ENCODE measurements at places on chromosomes 1 and 21.
A peak's percentile ranks its signal among the peaks of the same experiment; 100 is the strongest.

GRCh38 chr1:199460933-199461332 is 566.6 kb upstream of the NR5A2 start:
- peak; percentile 22 for DNase-seq

DNA sequence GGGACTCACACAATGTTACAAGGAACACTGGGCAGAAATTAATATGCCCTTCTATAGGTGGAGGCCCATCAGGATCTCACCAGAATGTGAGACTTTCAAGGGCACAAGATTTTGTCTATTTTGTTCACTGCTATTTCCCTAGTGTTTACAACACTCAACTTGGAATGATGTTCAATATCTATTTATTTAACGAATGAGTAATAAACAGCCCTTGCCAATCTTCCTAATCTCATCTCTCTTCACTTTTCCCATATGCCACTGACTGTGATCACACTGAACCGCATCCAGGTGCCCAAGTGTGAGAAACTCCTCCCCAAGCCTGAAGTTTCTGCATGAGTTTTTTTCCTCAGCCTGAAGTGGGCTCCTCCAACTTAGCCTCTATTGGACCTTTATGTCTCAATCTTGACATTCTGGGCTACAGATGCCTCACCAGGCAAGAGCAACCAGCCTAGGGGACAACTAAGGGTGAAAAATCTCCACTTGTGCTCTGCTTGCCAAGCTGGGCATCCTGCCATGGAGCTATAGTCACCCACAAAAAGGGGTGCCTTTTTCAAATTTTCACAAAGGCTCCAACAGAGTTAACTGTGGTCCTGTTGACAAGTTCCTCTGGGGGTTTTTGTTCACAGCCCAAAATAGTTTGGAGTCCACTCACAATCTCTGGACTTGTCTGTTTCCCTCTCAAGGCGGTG is 105.6 kb downstream of the PLPP3 start:
- no peak for DNase-seq

- peak; percentile 84 for DNase-seq
Observed at GRCh38 chr1:212749821-212750535, 41.6 kb downstream of the NSL1 start.

DNA sequence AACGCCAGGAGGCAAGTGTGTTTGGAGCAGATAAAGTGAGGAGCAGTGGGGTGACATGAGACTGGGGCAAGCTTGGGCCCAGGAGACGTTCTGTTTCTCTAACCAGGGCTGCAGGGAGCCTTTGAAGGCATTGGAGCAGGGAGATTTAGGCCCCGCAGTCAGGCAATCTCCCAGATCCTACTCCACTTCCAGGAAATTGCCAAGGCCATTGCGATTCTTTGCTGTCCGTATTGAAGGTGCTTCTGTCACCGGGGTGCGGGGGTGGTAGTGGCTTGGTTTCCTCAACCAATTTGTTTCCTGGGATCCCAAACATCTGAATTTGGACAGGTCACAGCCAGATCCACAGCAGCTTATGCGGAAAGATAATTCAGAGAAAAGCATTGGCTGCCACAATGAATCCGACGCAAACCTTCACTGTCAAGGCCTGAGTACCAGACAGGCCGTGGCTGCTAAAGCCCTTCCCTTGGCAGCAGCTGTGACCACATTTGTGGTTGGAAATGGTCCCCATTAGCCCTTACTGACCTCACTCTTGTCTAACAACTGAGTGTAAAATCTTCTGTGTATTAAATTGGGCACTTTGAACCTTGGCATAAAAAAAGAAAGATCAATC is 385.6 kb downstream of the PTPRU start:
- DNase-seq: no peak

DNA sequence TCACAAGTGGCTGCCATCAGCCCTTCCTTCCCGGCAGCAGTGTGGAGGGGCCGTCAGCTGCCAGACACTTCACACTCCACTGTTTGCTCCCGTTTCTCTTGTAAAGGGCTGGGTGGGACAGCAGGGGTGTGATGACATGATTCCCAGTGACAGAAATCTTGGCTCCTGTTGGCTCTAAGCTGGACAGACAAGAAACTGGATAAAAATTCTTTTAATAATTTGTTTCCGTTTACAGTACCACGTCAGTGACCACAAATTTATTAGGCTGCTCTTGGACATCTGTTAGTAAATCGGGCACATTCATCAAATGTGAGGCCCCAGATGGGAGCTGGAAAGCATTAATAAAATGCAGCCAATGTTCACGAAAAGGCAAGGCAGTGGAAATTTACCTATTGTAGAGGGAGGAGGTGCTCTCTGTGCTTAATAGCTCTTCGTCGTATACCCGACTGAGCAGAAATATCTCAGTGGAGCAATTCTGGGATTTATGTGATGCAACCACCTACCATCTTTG is 353.7 kb upstream of the GREM2 start:
- DNase-seq: no peak
